ENCODE measurements at places on chromosomes 5 and 9.

GRCh38 chr5:147223948-147224791 lies 10.7 kb upstream of the STK32A start:
- DNase-seq, result no peak

GRCh38 chr9:79583952-79584654 lies 12.3 kb downstream of the TLE4 start:
- no peak for DNase-seq

- DNase-seq, result no peak
These were observed 28.0 kb downstream of the RFK start for GRCh38 chr9:76366275-76366674.

DNA sequence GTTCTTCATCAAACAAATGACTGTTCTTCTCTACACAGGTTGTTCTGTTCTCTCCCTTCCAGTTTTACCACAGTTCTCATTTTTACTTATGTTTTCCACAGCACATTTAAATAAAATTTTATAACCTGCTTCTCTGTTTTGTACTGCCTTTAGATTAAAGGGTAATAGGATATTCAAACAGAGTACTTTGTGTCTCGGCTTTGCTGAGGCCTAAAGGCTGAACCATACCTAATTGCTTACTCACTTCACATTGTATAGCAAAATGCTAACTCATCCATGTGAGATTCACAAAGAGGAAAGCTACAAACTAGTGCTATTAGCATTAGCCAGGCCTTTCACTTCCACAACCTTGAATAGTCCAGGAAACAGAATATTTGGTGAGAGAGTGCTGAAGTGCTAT lies 200.3 kb downstream of the TRPM3 start:
- DNase-seq, result peak; percentile 10

Measured in HS-5 (cell line).